Right atrium auricular region (tissue), 2 donors: ENCODE measurements at places on chromosomes 13 and 19. TPM values are rescaled to one million over a fixed set of nuclear protein-coding genes. Genes with fewer than 3 reads are reported as not detected.

Gene B3GNT8
- total RNA-seq: 4.5 TPM

Gene GFY
- not detected for total RNA-seq

Gene TNFSF9
- total RNA-seq: not detected

Gene FFAR1
- not detected for total RNA-seq

Gene SUGT1
- 33.4 TPM for total RNA-seq

Gene SIAH3
- total RNA-seq: not detected

Gene EHD2
- total RNA-seq: 70.3 TPM
